ENCODE measurements at places on chromosomes 7 and 10. TPM values are rescaled to one million over a fixed set of nuclear protein-coding genes. Genes with fewer than 3 reads are reported as not detected.
A peak's percentile ranks its signal among the peaks of the same experiment; 100 is the strongest.

GRCh38 chr10:68625316-68625921, 65.3 kb downstream of the TET1 start:
- no peak for DNase-seq

- DNase-seq: no peak
These were observed 97.2 kb upstream of the LYZL1 start for GRCh38 chr10:29191674-29192073.

DNA sequence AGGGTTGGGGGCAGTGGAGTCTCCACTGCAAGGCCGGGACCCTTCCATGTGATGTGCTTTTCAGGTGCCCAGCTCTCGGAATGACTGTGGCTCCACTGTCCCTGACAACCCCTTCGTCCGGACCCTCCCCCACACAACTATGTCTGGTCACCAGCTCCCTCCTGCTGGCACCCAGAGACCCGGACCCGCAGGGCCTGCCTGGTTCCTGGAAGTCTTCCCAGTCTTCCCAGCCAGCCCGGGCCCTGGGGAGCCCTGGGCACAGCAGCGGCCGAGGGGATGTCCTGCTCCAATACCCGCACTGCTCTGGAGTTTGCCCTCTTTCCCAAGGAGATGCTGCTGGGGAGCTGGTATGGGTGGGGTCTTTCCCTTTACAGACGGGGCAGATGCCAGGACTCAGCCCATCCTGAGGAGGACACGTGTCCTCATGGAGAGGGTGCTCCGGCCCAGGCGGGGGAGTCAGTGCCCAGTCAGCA, 5.5 kb downstream of the ATP6V0E2 start:
- DNase-seq: no peak

- peak; percentile 43 for DNase-seq
These were observed 192.0 kb downstream of the BICC1 start for GRCh38 chr10:58704671-58705141.

GRCh38 chr10:6328699-6329423, 126.1 kb downstream of the PFKFB3 start:
- peak; percentile 15 for DNase-seq

GRCh38 chr7:129801882-129802281, 150.9 kb downstream of the UBE2H start:
- no peak for DNase-seq

The PTN gene
- not detected for polyA plus RNA-seq

The MAD1L1 gene
- polyA plus RNA-seq: not detected

The ADIRF gene
- polyA plus RNA-seq: 0.56 TPM

Measured in muscle of arm (tissue), 14 donors.